Fibroblast of skin of scalp (primary cell): ENCODE measurements at places on chromosomes 2 and 18.
A peak's percentile ranks its signal among the peaks of the same experiment; 100 is the strongest.

DNA sequence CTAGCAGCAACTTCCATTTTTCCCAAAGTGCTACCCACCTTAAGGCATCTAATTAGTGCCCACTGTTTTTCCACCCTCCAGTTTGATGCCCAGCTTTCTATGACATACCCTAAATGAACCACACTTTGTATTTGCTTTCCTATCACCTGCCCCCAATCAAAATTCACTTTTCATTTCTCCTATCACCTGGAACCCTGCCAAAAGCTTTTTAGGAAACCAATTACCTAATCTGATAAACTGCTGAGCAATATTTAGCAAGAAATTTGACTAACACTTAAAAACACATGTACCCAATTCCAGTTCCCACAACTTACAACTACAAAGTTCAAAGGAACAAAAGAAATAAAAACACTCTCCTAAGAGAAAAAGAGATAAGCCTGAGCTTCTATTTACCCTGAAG, 71.7 kb downstream of the IKZF2 start:
- DNase-seq = no peak

DNA sequence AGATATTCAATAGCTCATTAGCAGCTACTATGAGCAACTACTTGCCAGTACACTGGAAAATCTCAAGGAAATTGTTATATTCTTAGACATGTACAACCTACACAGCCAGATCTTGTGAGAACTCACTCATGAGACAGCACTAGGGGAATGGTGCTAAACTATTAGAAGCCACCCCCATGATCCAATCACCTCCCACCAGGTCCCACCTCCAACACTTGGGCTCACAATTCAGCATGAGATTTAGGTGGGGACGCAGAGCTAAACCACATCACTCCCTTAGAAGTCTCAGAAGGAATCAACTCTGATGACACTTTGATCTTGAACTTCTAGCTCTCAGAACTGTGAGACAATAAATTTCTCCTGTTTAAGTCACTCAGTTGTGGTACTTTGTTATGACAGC, 418.3 kb upstream of the SPHKAP start:
- DNase-seq = no peak

- no peak for DNase-seq
These were observed 24.9 kb upstream of the DNMT3A start for GRCh38 chr2:25366629-25367028.

GRCh38 chr2:156890529-156891148, 366.9 kb upstream of the GALNT5 start:
- peak; percentile 23 for DNase-seq

DNA sequence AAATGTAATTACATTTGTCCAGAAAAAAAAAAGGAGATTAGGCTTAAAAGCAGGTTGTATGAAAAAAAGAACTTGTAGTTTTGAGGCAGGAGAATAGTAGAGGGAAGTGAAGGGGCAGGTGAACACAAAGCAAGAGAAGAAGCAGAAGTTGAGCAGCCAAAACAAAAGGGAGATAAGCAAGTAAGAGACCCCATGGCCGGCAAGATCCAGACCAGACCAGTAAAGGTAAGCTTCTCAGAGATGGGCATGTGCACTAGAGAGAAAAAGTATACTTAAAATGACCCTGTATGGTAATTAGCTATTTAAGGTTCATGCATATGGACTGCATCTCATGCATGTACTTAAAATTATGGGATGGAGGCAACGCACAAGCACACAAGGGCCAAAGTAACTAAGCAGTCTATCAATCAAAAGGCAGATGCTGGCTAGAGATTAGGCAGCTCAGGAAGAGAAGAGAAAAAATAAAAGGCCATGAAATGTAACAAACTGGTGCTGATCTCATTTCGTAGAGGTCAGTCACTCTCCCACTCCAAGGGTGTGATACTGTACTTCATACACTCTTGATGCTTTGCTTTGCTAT, 9.7 kb downstream of the SIGLEC15 start:
- DNase-seq = no peak

DNA sequence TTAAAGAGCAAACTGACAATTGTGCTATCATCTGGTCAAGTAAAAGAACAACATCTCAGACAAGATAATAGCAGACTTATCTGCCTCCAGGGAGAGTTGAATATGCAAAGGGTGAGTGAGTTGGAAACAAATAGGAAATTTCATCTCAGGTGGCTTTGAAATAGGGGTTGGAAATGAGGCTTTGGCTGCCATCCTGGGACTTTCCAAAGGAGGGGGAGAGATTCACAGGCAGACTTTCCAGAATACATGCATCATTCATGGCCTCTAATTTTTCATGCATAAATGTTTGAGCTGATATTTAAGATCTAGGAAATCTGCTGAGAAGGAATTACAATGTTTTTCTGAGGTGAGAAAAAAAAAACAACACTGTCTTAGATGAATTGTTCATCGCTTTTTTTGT, 300.5 kb downstream of the ALK start:
- no peak for DNase-seq

DNA sequence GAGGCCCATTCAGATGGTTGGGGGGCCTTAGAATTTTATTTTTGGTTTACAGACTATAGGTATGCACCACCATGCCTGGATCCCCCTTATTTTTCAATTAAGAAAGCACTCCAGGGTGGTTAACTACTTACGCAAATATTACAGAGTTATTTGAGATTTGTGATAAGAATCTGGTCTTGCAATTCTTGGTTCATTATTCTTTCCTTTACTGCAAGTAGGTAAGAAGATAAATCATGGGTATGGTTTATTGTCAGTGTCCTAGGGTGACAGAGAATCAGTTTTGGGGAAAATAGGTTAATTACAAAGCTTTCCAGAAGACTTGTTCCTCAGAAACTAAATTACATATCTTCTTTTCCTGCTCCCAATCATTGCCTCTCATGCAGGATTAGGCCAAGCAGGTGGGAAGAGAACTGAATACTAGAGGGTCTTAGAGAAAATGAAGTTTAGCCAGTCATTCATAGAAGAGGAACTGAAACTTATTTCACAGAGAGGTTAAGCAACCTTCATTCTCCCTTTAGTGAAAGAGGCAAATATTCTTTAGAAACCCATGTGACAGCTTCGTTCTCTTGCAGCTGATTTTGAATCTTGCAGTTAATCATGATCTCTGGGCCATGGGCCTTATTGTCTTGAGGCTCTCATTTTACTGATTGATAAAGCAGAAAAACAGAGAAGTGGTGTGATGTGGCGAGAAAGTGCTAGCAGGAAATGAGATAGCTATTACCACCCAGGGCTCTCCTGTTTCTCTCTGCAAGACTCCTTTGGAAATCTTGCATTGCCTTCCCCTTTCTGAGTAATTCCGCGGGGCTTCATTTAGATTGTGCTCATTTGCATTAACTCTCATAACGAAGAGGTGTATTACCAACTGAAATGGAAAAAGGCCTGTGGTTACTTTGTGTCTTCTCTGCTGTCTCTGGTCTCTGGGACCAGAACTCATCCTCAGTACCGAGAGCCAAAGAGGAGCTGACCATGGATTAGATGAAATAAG, 44.8 kb upstream of the ARHGAP25 start:
- DNase-seq = no peak

DNA sequence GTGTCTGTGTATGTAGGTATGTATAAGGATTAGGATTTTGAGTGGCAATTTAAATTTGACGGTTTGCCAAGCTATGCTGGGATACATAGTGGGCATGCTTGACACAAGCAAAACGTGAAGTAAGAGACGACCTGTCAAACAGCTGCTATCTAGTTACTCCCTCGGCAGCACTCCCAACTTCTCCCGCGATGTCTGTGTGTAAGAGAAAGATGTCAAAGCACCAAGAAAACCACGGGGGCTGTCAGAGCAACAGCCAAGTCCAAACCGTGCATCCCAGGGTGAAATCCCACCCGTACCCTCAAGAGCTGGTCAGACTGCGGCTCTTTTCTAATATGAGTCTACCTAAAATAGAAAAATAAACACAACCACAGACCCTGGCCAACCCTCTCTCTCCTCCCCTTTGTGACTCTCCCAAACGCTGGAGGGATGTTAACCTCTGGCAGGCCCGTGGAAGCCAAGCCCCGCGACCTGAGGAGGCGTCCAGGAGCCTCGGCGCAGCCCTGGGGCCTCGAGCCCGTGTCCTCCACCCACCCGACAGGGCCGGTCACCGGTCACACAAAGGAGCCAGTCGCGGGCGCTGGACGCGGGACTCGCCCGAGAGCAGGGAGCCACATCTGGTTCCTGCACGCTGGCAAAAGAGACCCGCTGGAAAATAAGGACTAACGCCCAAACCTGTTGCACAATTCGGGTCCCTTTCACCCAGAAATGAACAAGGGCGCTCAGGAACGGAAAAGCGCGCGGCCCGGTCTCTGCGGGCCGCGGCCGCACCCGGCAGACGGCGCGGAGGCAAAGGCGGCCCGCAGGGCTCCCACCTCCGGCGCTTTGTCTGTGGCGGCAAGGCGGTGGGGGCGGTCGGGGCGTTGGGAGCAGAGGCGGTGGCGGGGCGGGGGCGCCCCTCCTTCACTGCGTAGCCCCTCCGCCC, 925 bp downstream of the SESTD1 start:
- DNase-seq = peak; percentile 61

GRCh38 chr2:169928463-169928864, 101.2 kb downstream of the UBR3 start:
- peak; percentile 47 for DNase-seq
